Psoas muscle (tissue), 8 donors: ENCODE measurements at places on chromosomes 16 and 17. TPM values are rescaled to one million over a fixed set of nuclear protein-coding genes. Genes with fewer than 3 reads are reported as not detected.

- no peaks in the 10 kb centered on the region for H3K36me3 ChIP-seq
- no peak for DNase-seq
- H3K4me3 ChIP-seq: no peak overlapping the region
- no peaks in the 10 kb centered on the region for H3K4me1 ChIP-seq
- H3K27me3 ChIP-seq: no peaks in the 10 kb centered on the region
These were observed 383.9 kb downstream of the WWOX start for GRCh38 chr16:78483124-78483992.

GRCh38 chr17:55354010-55354409, 67.6 kb downstream of the MMD start:
- no peaks in the 10 kb centered on the region for H3K27me3 ChIP-seq
- H3K4me1 ChIP-seq: no peaks in the 10 kb centered on the region
- H3K27ac ChIP-seq: no peak overlapping the region
- no peak overlapping the region for H3K4me3 ChIP-seq
- DNase-seq: no peak

- no peak overlapping the region for H3K27ac ChIP-seq
- DNase-seq: no peak
- no peaks in the 10 kb centered on the region for H3K27me3 ChIP-seq
- no peaks in the 10 kb centered on the region for H3K36me3 ChIP-seq
- H3K4me3 ChIP-seq: no peak overlapping the region
- H3K4me1 ChIP-seq: no peaks in the 10 kb centered on the region
These were observed 7.7 kb downstream of the WNT3 start for GRCh38 chr17:46810837-46811236.

Gene CA7
- not detected for total RNA-seq

Gene ENDOV
- 12.0 TPM for total RNA-seq

DNA sequence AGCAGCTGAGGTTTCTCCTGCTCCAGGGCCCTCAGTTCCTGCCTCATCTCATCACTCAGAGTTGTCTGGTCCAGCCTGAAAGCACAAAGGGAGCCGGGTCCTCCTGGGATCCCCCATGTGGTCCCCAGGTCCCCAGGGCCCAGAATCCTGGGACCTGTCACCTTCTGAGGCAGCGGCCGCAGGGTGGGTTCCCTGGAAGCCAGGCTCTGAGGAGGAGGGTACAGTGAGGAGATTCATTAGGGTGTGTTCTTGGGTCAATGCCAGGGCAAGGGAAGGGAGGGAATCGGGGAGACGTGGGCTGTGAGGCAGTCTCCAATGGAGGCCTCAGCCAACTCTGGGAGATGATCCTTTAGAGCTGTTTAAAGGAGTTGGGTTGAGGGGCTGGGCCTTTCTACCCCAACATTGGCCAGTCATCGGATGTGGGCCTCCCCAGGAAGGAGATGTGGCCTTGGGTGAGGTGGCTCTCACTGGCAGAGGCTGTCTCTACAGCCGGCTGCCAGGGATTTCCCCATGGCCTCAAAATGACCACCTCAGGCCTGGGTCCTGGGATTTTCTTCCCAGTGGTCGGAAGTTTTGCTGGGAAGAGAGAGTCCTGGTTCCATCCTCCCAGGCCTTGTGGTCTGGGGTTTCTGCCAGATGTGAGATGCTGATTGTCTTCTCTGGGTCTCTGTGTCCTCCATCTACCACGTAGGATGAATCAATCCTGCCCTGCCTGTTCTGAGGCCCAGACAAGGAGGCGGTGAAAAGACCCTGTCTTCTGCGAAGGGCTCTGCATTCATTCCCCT, 47.3 kb downstream of the NLRP1 start:
- H3K27me3 ChIP-seq: no peaks in the 10 kb centered on the region
- no peak overlapping the region for H3K4me3 ChIP-seq
- no peaks in the 10 kb centered on the region for H3K36me3 ChIP-seq
- no peak overlapping the region for H3K27ac ChIP-seq
- no peak for DNase-seq

DNA sequence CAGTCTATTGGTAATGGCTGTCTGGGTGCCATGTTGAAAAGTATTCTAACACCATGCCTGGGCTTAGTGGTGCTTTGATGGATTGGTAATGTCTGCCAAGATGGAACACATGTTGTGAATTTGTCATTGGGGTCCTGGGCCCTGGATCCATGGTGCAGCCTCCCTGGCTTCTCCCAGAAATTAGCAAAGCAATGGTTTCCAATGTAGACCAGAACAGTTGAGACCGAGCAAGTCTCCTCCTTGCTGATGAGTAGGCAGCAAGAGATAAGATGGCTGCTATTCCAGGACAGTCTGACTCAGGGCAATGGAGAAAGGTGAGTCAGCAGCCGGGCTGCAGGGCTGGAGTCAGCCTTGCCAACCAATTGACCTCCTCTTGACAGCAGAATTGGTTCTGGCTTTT, 30.8 kb downstream of the GPR139 start:
- H3K4me1 ChIP-seq: no peaks in the 10 kb centered on the region
- H3K36me3 ChIP-seq: no peaks in the 10 kb centered on the region
- no peak for DNase-seq
- H3K27ac ChIP-seq: no peak overlapping the region
- no peaks in the 10 kb centered on the region for H3K27me3 ChIP-seq
- no peak overlapping the region for H3K4me3 ChIP-seq

Gene CD7
- 0.81 TPM for total RNA-seq

DNA sequence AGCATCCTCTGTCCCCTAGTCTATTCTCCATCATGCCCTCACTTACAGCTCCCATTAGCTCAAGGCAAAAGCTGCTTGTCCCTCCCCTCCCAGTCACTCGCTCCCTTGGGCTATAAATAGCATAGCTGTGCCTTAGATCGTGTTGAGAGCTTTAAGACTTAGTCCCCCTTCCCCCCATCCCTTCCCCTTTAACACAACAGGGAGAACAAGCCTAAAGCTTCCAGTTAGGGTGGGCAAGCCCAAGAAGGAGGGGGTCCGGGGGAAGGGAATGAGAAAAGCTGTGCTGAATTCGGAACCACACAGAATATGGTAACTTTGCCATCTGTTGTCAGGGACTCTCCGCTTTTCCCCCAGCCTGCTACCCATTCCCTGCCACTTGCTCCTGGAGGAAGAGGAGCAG, 4.9 kb upstream of the HIGD1B start:
- no peaks in the 10 kb centered on the region for H3K36me3 ChIP-seq
- DNase-seq: no peak
- no peaks in the 10 kb centered on the region for H3K4me1 ChIP-seq
- H3K4me3 ChIP-seq: no peak overlapping the region
- H3K27me3 ChIP-seq: no peaks in the 10 kb centered on the region
- no peak overlapping the region for H3K27ac ChIP-seq

GRCh38 chr17:79811011-79811867, 14.4 kb upstream of the CBX8 start:
- H3K4me3 ChIP-seq: no peak overlapping the region
- no peaks in the 10 kb centered on the region for H3K27me3 ChIP-seq
- no peaks in the 10 kb centered on the region for H3K36me3 ChIP-seq
- DNase-seq: no peak
- peaks cover 23% of the 10 kb centered on the region for H3K4me1 ChIP-seq

- H3K27me3 ChIP-seq: no peaks in the 10 kb centered on the region
- no peaks in the 10 kb centered on the region for H3K4me1 ChIP-seq
- DNase-seq: no peak
- H3K27ac ChIP-seq: no peak overlapping the region
These were observed 45.2 kb upstream of the GSG1L start for GRCh38 chr16:28108590-28109247.
